ENCODE measurements at places on chromosomes 16 and 17. TPM values are rescaled to one million over a fixed set of nuclear protein-coding genes. Genes with fewer than 3 reads are reported as not detected.

GRCh38 chr16:49855822-49856671, at the start of gene ZNF423:
Gene ZNF423, minus strand, starts transcription at chr16:49856112. Its CDS starts 338 bp downstream, at chr16:49855774.
- no peaks in the 10 kb centered on the region for H3K36me3 ChIP-seq
- peak within 1 kb of the TSS; percentile 60 for H3K4me3 ChIP-seq
- DNase-seq: no peak

DNA sequence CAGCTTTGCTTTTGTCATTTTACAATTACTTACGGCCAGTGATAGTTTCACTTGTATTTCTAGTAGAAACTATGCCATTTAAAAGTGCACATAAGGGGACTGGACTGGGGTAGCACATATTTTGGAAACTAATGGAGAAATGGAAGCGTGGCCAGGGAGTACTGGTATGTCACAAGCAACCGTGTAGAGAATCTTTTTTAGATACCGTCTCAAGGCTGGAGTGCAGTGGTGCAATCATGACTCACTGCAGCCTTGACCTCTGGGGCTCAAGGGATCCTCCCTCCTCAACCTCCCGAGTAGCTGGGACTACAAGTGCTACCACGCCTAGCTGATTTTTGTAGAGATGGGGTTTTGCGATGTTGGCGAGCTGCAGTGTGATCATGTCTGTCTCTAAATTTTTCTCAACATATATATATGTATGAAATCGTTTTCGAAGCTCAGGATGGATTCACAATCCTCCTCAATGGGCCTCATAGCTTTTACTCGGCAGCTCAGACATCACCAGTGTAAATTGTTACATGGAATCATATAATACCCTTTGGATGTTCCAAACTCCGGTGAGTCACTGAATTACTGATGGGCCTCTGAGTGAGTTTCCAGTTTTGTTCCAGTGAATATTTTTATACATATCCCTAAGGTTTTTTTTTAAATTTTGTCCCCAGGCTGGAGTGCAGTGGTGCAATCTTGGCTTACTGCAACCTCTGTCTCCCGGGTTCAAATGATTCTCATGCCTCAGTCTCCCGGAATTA, 51.7 kb downstream of the ZNF778 start:
- peaks cover 10% of the 10 kb centered on the region for H3K4me1 ChIP-seq
- no peaks in the 10 kb centered on the region for H3K27me3 ChIP-seq
- H3K27ac ChIP-seq: no peak overlapping the region
- no peak overlapping the region for H3K4me3 ChIP-seq

DNA sequence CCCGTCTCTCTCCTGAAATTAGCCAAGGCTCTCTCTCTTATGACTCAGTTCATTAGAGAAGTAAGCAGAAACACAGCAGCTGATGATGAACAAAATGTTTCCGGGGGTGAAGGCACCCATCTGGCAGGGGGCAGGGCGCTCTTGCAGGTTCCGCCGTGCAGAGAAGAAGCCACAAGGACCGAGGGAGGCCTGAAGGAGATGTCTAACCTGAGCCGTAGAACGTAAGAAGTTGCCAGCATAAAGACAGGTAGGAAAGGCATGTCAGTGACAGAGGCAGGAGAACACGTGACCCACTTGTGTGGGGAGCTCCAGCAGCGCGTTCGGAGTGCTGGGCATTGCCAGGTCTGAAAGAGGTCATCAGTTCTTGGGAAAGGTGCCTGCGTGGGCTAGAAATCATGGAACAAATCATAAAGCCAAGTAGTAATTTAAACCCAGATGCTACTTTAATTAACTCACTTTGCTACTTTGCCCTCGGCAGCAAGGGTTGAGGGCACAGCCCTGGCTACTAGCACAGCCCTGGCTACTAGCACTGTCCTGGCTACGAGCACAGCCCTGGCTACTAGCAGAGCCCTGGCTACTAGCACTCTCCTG, 198.6 kb downstream of the RPTOR start:
- no peak overlapping the region for H3K4me3 ChIP-seq
- H3K27me3 ChIP-seq: no peaks in the 10 kb centered on the region
- H3K27ac ChIP-seq: no peak overlapping the region
- peaks cover 2% of the 10 kb centered on the region for H3K4me1 ChIP-seq
- H3K36me3 ChIP-seq: no peaks in the 10 kb centered on the region

GRCh38 chr17:82803606-82804005, 36.2 kb downstream of the ZNF750 start:
- DNase-seq: no peak
- H3K4me1 ChIP-seq: no peaks in the 10 kb centered on the region
- H3K27me3 ChIP-seq: no peaks in the 10 kb centered on the region
- H3K27ac ChIP-seq: no peak overlapping the region
- no peaks in the 10 kb centered on the region for H3K36me3 ChIP-seq

GRCh38 chr17:29793501-29793900, 136.5 kb downstream of the SSH2 start:
- H3K4me3 ChIP-seq: no peak overlapping the region
- H3K36me3 ChIP-seq: peaks cover 2% of the 10 kb centered on the region
- no peak overlapping the region for H3K27ac ChIP-seq

ZP2 gene
- not detected for total RNA-seq

- H3K4me1 ChIP-seq: no peaks in the 10 kb centered on the region
- no peak overlapping the region for H3K27ac ChIP-seq
- H3K4me3 ChIP-seq: no peak overlapping the region
- H3K36me3 ChIP-seq: peaks cover 3% of the 10 kb centered on the region
Measured at GRCh38 chr16:68866933-68867332, 23.6 kb downstream of the TANGO6 start.

DNA sequence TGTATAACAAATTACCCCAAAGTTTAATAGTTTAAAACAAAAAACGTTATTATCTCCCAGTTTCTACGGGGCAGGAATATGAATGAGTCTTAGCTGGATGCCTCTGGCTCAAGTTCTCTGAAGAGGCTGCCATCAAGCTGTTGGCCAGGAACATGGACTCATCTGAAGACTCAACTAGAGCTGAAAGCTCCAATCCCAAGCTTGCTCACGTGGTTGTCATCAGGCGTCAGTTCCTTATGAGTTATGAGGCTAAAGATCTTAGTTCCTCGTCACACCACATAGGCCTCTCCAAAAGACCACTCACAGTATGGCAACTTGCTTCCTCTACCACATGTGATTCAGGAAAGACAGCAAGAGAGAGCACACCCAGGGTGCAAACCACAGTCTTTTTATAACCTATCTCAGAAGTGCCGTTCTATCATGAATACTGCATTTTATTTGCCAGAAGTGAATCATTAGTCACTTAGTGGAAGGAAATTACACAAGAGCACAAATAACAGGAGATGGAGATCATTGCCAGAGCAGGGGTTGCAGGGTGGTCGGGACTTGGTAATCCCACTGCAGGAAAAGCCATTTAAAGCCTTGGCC, 48.7 kb upstream of the NLK start:
- H3K27ac ChIP-seq: no peak overlapping the region
- no peaks in the 10 kb centered on the region for H3K36me3 ChIP-seq
- H3K4me3 ChIP-seq: no peak overlapping the region
- H3K27me3 ChIP-seq: peaks cover 2% of the 10 kb centered on the region
- no peaks in the 10 kb centered on the region for H3K4me1 ChIP-seq

GRCh38 chr17:48562934-48563333, 15.2 kb downstream of the HOXB4 start:
- peaks cover 32% of the 10 kb centered on the region for H3K4me1 ChIP-seq
- peaks cover 86% of the 10 kb centered on the region for H3K27me3 ChIP-seq
- H3K36me3 ChIP-seq: no peaks in the 10 kb centered on the region
- H3K4me3 ChIP-seq: peak overlapping the region; percentile 58
- no peak for DNase-seq

EME1 gene
- 3.0 TPM for total RNA-seq

- no peak for DNase-seq
- H3K27me3 ChIP-seq: no peaks in the 10 kb centered on the region
- H3K36me3 ChIP-seq: no peaks in the 10 kb centered on the region
- no peak overlapping the region for H3K4me3 ChIP-seq
- H3K27ac ChIP-seq: no peak overlapping the region
Measured at GRCh38 chr17:61480414-61480807, 28.2 kb downstream of the TBX4 start.

KRT23 gene
- not detected for total RNA-seq

DNA sequence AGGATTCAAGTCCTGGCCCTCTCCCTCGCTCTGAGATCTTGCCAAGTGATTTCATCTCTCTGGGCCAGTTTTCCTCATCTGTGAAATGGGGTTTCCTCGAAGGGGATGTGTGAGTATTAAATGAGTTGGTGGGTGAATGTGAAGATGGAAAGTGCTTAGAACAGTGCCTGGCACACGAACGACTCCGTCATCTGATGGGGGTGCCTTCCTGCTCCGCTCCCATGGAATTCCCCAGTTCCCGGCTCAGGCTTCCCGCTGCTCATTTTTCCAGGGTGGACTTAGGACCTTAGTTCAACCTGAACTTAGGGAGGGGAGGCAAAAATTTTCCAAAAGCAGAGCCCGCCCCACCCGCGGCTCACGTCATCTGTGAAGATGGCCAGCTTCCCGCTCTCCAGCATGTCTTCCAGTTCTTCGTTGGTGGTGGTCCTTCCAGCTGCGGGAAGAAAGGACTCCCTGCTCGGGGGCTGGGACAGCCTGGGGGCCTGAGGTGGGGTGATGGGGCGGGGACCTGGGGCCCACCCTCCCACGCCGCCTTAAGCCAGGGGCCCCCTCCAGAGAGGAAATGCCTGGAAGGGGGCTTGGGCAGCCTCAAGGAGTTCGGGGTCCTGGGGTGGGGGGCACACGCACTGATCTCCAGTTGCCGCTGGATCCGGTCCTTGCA, 11.4 kb downstream of the HSD3B7 start:
- no peaks in the 10 kb centered on the region for H3K27me3 ChIP-seq
- H3K4me1 ChIP-seq: peaks cover 33% of the 10 kb centered on the region
- H3K27ac ChIP-seq: peak overlapping the region; percentile 98
- DNase-seq: no peak

- H3K4me1 ChIP-seq: peaks cover 56% of the 10 kb centered on the region
- peak; percentile 69 for DNase-seq
- no peaks in the 10 kb centered on the region for H3K27me3 ChIP-seq
- peak overlapping the region; percentile 97 for H3K4me3 ChIP-seq
- peaks cover 12% of the 10 kb centered on the region for H3K36me3 ChIP-seq
Measured at GRCh38 chr16:86573215-86573614, 5.1 kb upstream of the FOXL1 start.

DNA sequence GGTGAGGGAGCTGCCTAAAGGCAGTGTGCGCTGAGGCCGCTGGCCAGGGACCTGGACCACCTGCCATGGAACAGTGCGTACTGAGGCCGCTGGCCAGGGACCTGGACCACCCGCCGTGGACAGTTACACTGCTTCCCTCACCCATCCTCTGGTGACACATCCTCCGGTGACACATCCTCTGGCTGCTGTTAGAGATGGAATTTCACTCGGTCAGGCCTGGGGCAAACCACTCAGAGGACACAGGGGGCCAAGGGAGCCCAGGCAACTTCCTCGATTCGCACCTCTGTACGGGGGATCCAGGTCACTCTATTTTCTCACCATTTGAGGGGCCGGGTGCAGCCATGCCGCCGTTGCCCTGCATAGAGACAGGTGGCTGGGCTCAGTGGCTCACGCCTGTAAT, 32.4 kb upstream of the RPTOR start:
- peaks cover 18% of the 10 kb centered on the region for H3K4me1 ChIP-seq
- peak; percentile 67 for DNase-seq
- peaks cover 13% of the 10 kb centered on the region for H3K27me3 ChIP-seq
- H3K4me3 ChIP-seq: no peak overlapping the region

DNA sequence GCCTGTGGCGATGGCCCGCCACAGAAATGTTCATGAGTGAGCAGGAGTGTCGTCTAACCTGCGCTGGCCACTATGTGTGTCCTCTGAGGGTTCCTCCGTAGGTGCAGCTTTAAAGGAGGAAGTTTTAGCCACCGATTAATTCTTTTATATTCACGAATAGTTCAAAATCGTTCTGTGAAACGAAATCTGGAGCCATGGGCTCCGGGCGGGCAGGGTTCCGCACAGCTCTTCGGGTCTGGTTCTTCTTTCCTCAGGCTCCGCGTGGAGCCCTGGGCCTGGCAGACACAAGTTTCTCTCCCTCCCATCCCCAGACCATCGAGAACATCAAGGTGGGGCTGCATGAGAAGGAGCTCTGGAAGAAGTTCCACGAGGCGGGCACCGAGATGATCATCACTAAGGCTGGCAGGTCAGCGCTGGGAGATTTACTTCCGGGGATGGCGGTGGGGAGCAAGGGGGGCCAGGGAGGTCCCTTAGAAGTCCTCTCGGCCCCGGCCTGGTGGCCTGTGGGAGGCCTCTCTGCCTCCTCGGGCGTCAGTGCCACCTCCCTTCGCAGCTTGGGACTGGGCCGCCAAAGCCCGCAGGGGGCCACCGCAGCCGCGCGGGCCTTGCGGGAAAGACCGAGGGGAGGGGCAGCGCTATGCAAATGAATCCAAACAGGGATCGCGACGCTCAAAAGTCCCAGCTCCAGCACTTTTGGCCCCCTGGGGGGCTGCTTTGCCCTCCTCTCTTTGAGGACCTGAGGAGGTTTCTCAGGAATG, 5.2 kb downstream of the TBX4 start:
- no peaks in the 10 kb centered on the region for H3K36me3 ChIP-seq
- DNase-seq: no peak
- H3K27me3 ChIP-seq: peaks cover 98% of the 10 kb centered on the region
- H3K27ac ChIP-seq: no peak overlapping the region

- no peak overlapping the region for H3K4me3 ChIP-seq
- H3K4me1 ChIP-seq: no peaks in the 10 kb centered on the region
- no peaks in the 10 kb centered on the region for H3K36me3 ChIP-seq
- no peak for DNase-seq
- H3K27ac ChIP-seq: no peak overlapping the region
Measured at GRCh38 chr17:20944014-20944865, 98.6 kb downstream of the USP22 start.

DNA sequence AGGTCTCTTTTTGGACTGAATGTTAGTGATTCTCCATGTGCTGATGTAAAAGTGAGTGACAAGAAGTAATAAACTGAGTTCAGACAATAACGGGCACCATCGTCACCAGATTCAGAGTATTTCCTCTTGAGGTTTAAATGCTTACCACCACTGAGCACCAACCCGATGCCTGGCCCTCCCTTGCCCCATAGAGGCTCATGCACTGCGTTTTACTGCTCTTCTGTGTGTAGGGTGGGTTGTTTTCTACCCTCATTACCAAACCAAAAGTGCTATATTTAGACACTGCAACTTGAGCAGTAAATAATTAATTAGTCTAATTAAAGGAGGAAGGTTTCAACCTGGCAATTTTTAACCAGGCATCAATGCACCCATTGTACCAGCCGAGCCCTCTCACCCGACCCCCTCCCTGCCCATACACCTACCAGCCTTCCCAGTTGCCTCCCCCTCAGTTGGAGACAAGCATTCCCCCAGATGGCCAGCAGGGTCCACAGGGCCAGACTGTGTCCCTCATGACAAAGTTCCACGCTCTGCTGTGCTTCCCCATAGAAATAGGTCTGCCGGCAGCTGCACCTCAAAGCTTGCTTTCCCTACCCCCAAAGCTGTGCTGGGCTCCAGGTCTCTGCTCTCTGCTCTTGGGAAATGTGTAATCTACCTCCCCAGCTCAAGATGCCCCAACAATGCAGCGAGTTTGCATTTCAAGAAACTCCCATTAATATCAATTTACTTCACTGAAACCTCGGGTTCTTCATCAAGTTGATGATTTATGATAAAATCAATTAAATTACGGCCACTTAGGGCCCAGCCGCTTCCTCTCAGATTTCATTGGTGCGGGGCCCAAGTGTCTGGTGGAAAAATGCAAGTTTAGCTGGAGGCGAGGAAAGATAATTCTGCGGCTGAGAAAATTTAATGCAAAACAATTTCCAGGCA, 16.0 kb downstream of the HOXB4 start:
- H3K27me3 ChIP-seq: peaks cover 84% of the 10 kb centered on the region
- H3K4me3 ChIP-seq: peak overlapping the region; percentile 58
- no peaks in the 10 kb centered on the region for H3K36me3 ChIP-seq
- H3K27ac ChIP-seq: peak overlapping the region; percentile 57

KNOP1 gene
- 22.7 TPM for total RNA-seq

GRAP gene
- 0.38 TPM for total RNA-seq

GRCh38 chr17:82283208-82283749, 9.8 kb upstream of the CSNK1D start:
- peaks cover 33% of the 10 kb centered on the region for H3K4me1 ChIP-seq
- peak; percentile 71 for DNase-seq
- no peaks in the 10 kb centered on the region for H3K27me3 ChIP-seq

Measured in astrocyte (in vitro differentiated cells and primary cell).